ENCODE measurements at places on chromosomes 11 and 22. TPM values are rescaled to one million over a fixed set of nuclear protein-coding genes. Genes with fewer than 3 reads are reported as not detected.

Gene KRTAP5-9
- total RNA-seq, result 0.62 TPM

Gene DDIAS
- total RNA-seq, result 4.0 TPM

Gene ADAMTS8
- 0.96 TPM for total RNA-seq

Gene KIF18A
- total RNA-seq, result 12.5 TPM

Gene OR2D2
- 0.41 TPM for total RNA-seq

Gene XKR3
- total RNA-seq, result not detected

Gene ABTB2
- 2.6 TPM for total RNA-seq

Gene CNTN5
- 18.0 TPM for total RNA-seq

Gene WNT11
- total RNA-seq, result 22.5 TPM

Gene TRIM48
- not detected for total RNA-seq

Gene SLC22A9
- total RNA-seq, result not detected

DNA sequence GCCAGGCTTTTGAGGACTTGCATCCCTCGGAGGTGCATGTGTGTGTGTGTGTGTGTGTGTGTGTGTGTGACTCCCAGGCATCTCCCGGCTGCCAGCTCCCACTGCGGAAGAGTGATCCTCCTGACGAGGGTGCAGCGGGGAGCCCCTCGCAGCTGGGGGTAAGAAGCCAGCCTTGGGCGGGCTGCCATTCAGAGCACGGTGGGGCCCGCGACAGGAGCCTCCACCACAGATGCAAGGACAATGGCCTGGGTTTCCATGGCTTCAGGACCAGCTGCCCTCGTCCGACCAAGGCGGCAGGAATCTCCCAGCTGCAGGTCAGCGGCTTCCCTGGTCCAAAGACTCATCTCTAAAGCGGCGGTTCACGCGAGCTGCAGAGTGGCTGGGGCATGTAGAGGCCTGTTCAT lies 908.5 kb downstream of the BRD1 start:
- no peak for DNase-seq

DNA sequence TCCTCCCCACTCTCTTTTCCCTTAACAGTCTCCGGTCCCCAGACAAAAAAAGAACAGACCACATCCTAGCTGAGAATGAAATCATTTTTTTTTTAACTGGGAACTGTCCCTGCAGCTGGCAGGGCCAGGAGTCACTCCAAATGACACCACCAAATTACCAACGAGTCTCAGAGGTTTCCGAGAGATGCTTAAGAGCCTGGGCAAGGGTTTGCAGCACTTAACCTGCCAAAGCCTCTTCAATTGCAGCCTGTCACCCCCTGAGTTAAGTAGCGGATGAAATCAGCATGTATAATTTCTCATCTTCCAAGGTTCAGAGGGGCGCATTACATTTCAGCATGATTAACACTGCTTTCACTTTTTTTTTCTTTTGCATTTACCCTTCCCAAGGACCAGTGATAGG lies 71.8 kb downstream of the TENM4 start:
- DNase-seq, result no peak

GRCh38 chr11:12110714-12111548 lies 541 bp downstream of the MICAL2 start:
- DNase-seq, result no peak

GRCh38 chr11:10878408-10879214 lies 20.8 kb upstream of the ZBED5 start:
- DNase-seq, result no peak

- no peak for DNase-seq
Observed at GRCh38 chr11:67439321-67440228, 2.1 kb upstream of the PTPRCAP start.

- no peak for DNase-seq
Observed at GRCh38 chr11:20035701-20036601, 124.3 kb downstream of the DBX1 start.

- no peak for DNase-seq
Observed at GRCh38 chr22:47593291-47593690, 830.8 kb downstream of the TBC1D22A start.

DNA sequence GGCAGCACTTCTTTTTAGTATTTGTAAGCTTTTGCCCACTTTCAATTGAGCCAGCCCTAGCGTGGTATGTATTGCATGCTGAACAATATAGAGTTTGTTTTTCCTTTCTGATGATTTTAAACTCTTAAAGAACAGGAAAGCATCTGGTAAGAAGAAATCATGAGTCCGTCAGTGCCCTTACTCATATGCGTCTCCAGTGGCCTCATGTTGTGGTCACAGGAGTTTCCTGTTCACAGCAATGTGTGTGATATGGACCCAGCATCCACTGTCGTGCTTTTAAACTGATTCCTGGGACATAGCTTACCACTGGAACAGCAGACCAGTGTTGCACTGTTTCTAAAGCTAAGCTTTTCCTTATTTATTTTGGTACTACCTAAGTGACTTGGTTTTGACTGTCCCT lies 40.1 kb downstream of the BID start:
- no peak for DNase-seq

- DNase-seq, result no peak
Observed at GRCh38 chr11:134906356-134906955, 494.4 kb upstream of the B3GAT1 start.

- no peak for DNase-seq
Observed at GRCh38 chr11:22703591-22703990, 37.2 kb downstream of the GAS2 start.

- no peak for DNase-seq
Observed at GRCh38 chr22:37356922-37357321, 70.4 kb downstream of the ELFN2 start.

DNA sequence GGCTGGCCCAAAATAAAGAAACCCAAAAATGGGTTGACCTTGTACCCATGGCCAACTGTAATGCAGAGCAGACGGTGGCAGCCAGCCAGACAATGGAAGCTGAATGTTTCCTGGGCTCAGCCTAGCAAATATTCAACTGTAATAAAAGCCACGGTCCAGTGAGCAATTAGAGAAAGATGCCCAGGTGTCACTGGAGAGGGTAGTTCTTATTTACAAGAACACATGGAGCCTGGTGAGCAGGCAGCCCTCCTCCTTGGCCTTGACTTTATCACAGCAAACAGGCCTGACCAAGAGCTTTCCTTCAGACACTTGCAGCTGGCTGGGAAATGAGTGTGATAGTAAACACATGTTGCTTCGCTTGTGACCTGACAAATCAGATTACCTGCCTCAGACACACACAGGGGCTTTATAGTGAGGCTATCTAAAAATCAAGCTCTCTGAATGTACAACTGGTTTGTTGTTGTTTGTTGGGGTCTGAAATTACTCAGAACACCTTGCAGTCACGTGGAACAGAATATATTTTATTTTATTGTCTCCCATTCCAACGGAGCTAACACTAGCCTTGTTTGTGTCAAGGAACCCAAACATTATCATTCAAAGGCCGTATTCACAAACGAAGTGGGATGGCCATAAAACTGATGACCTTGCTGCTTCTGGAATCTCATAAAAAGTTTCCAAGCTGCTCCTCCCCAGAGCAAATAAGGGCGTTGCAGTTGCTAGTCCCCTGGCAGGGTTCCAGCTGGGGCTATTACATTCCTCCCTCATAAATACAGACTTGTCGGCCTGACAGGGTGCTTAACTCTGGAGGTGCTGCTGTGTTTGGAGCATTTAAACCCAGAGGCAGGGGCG lies 161.1 kb downstream of the BBOX1 start:
- DNase-seq, result peak; percentile 83

- no peak for DNase-seq
Observed at GRCh38 chr11:61737131-61737530, 15.3 kb upstream of the MYRF start.

- no peak for DNase-seq
Observed at GRCh38 chr11:128022007-128022368, 565.4 kb downstream of the ETS1 start.

DNA sequence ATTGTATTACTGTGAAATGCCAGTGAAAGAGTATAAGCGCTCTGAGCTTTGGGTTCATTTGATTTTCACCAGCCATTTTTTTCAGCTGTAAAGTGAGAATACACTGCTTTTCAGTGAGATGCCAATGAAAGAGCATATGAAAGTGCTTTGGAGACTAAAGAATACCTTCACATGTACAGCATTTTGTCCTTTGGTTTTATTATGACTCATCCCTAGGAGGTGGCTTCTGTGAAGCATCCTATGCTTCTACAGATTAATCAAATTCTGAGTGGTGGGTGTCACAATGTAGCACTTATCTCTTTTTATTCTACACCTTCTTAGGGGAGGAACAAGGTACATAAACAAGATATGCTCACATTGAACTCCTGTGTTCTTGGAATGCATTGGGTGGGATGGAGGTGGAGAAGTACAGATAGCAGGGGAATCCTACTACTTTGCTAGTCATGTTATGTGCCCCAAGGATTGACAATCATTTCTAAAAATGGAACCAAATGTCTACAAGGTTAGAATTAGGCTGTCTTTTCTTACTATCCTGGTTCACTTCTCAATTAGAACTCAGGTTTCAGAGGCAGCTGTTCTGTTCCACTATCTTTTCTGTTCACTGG lies 18.7 kb downstream of the TRIM44 start:
- no peak for DNase-seq

DNA sequence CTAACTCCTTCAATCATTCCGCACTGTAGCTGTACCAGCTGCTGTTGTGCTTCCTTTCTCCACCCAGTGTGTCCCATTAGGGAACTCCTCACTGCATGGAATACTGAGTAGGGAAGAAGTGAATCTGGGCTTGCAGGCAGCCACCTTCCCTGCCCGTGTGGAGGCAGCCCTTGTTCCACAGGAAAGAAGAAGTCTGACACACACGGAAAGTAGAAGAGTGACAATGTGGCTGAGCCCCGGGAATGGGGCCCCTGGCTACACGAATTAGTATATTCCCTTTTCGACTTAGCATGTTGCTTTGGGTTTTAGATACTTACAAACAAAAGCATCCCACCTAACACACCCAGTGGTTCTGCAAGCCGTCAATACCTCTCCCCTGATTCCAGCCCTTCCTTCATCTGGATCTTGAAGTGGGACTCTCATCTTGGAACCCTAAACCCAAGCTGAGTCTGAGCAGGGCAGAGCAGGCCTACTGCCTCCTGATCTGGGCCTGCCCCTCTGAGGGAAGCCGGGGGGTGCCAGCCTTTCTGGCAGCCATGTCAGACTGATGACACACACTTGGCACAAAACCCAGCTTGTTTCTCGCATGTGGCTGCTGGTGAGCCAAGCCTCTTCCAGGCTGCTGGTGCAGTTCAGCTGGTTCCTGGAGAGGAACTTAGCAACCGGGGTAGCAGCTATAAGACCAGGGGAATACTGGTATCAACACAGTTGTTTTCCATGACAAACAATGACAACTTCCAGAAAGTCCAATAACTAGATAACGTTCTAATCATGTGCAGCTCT lies 71.6 kb downstream of the C11orf58 start:
- no peak for DNase-seq

DNA sequence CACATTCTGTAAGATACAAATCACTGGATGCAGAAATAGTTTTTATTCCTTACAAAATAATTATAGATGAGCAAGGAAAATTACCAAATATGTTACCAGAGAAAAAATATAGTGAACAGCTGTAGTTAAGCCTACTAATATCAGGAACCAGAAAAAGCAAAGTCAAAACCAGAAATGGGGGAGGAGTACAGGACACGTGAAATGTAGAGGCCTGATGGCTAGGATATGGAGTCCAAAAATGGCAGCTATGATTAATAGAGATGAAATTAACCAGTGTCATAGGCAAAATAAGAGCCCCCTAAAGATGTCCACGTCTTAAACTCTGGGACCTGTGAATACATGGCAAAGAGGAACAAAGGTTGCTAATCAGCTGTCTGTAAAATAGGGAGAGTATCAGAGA lies 34.1 kb downstream of the MRE11 start:
- no peak for DNase-seq

GRCh38 chr11:107370390-107370789 lies 87.2 kb downstream of the CWF19L2 start:
- no peak for DNase-seq

DNA sequence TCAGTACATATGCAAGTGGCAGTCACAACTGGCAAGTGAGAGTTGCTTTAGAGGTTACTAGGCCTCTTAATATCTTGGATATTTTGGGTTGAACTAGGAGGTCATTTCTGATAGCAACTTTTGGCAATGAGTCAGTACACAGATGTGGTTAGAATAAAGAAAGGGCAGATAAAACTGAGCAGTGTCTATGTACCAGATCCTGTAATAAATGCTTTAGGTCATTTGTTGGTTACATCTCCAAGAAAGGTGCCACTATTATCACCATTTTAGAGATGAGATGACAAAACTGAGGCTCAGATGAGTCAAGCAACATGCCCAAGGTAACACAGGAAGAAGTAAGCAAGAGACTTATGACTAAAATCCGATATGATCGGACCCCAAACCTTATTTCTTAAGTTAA lies 25.0 kb downstream of the MAML2 start:
- no peak for DNase-seq

DNA sequence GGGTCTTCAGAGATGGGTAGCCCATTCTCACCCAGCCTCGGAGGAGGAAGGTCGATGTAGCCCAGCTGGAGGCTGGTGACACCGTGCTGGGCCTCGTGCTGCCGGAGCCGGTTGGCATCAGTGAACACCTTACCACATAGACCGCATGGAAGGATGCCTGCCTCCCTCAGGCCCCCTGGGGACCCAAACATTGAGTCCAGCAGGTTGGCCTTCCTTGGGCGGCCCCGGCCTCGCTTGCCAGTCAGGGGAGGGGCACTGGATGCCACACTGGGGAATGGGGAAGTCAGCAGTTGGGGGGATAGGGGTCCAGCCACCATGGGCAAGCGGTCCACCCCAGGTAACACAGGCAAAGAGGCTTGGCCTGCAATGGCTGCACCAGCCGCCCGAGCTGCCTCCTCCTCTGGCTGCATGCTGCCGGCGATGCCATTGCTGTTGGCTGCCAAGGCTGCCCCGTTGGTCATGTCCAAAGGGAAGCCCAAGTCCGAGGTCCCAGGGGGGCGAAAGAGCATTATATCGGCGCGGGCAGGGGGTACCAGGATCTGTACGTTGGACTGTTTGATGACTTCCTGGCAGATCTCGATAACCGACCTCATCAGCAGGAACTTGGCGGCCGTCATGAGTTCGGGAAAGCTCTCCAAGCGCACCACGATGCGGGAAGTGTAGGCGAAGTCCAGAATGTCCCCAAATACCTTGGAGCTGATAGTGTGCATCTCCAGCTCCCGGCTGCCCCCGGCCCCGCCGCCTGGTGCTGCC lies 1.4 kb downstream of the PATZ1 start:
- DNase-seq, result peak; percentile 41

DNA sequence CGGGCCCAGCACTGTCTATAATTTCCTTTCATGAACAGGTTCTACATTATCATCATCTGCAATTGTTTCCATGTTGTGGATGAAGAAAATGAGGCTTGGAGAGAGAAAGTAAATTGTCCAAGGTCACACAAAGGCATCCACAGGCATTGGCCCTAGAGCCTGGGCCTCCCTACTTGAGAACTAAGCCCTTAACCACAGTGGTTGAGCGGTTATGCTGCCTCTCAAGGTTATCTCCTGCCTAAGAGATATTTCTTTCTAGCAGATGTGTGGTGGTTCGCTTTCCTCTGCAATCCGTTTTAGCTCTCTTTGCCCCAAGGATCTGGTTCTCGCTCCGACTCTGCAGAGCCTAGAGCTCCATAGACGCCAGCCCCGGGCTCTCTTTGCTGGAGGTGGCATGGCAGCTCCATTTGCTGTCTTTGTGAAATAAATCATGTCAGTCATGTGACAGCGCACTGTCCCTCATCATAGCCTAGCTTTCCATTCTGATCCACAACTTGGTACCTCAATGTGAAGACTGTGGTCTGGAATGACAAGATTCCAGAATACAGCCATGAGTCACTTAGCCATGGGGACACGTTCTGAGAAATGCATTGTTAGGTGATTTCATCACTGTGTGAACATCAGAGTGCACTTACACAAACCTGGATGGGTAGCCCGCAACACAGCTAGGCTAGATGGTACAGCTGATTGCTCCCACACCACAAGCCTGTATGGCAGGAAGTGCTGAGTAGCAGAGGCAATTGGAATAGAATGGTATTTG lies 27.2 kb downstream of the RPS6KA4 start:
- DNase-seq, result no peak

GRCh38 chr11:66663741-66664296 lies 13.9 kb downstream of the RBM4B start:
- DNase-seq, result no peak

All from mesothelial cell of epicardium (in vitro differentiated cells).